CD4-positive, alpha-beta T cell treated with Interleukin-12 subunit alpha and Interleukin-12 subunit beta, for 1 hour (primary cell): ENCODE measurements at places on chromosomes 6 and 20.

DNA sequence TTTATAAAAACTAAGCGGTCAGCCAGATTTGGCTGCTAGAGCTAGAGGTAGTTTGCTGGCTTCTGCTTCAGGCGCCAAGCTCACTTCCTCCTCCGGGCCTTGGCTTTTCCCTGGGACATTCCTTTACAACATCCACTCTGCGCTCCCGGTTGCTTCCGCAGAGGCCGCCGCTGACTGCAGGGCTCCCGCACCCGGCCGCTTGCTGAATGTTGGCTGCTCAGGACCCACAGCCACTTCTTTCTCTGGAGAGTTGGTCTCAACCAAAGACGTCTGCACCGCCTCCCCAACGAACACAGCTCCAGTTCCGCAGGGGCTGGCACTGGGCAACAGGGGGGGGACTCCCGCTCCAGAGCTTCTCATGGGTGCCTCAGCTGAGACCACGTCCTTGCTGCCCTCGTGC, 282.8 kb downstream of the TFAP2C start:
- DNase-seq, result no peak

DNA sequence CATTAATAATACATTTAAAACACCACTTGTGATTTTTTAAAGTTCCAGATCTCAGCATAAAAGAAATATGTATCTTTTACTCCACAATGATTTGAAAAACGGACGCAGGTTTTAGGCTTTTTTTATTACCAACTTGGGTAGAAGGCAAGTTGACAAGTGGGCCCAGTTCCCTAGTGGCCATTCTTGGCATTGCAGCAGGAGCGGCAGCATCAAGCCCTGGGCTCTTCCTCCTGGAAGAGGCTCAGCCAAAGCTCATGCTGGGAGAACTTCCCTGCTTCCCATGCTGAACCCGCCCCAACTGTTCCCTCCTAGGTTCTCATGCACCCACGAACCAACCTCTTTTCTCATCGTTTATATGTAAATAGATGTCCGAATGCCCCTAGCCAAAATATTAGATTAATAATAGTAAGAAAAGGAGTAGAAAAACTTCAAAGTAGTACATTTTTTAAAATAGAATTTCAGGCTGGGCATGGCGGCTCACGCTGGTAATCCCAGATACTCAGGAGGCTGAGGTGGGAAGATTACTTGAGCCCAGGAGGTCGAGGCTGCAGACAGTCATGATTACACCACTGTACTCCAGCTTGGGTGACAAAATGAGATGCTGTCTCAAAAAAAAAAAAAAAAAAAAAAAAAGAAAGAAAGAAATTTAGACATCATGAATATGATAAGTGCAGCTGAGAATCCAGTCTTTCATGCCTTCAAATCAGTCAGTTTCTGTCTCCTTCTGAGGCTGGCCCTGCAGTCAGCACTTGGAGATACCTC, 18.2 kb upstream of the MYB start:
- DNase-seq, result peak; percentile 53

DNA sequence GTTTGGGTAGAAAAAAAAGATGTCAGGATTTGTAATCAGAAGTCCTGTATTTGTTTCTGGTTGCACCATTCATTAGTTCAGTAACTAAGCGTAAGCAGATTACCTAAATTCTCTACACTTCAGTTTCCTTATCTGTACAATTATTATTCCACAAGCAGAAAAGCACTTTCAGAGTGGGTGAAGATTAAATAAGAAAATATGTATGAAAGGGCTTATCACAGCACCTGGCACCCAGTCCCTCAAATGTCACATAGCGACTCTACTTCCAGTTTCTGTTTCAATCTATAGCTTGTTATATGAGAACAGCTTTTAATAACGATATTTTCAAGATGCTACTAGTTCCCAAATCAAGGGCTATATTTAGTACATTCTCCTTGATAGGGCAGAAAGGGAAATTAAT, 31.4 kb downstream of the RGS17 start:
- no peak for DNase-seq

GRCh38 chr6:70423189-70424134, 10.2 kb downstream of the FAM135A start:
- no peak for DNase-seq

DNA sequence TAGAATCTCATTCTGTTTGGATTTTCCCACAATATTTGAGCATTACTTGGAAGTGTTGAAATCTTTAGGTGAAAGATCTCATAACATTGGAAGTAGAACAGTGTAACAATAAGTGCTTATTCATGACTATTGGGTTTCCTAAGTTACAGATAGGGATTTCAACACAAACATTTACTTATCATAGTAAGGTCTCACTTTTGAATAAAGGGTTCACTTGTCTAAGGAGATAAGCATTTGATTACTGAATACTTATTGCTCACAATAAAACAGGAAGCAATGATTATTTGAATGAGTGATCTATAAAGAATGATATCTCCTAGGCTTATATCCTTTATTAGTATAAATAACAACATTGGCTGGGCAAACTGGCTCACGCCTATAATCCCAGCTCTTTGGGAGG, 14.8 kb downstream of the DDX43 start:
- no peak for DNase-seq

DNA sequence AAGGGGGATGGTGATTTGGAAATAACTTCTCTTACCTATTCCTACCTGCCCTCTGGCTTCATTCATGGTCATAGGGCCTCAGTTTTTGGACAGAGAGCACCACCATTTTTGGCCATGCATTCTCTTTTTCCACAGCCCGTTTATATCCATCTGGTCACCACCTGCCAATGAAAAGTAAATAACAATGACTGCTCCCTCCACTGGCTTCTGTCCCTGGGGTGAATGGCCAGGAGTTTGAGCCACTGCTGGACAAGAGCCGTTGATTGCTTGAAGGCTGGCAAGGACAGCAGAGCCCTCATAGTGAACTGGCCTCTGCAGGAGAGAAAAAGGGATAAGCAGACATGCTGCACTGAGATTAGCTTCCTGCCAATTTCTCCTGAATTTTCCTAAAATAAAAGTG, 261.8 kb downstream of the ADGB start:
- DNase-seq, result no peak

- no peak for DNase-seq
Observed at GRCh38 chr6:50285735-50286134, 236.0 kb upstream of the DEFB112 start.

- no peak for DNase-seq
Observed at GRCh38 chr20:37661519-37661918, 32.3 kb upstream of the CTNNBL1 start.

GRCh38 chr6:47852727-47853126, 70.9 kb downstream of the OPN5 start:
- DNase-seq, result no peak

- DNase-seq, result peak; percentile 86
Observed at GRCh38 chr6:26183581-26184366, 96.5 kb downstream of the HFE start.

GRCh38 chr6:10531503-10531902, 10.4 kb downstream of the GCNT2 start:
- DNase-seq, result no peak

- DNase-seq, result no peak
Observed at GRCh38 chr20:3539311-3540107, 68.7 kb downstream of the ATRN start.
